ENCODE measurements at places on chromosomes 2 and 18.

DNA sequence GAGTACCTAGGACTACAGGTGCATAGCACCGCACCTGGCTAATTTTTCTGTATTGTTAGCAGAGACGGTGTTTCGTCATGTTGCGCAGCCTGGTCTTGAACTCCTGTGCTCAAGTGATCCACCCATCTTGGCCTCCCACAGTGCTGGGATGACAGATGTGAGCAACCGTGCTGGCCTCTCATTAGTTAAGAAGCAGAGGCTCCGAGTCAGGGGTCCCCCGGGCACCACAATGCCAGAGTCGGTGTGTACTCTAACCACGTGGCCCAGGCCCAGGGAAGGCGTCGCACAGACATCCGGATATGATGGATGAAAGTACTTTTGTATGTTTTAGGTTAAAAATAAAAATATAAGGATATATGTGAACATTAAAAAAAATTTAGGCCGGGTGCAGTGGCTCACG, 28.3 kb upstream of the HPCAL1 start:
- DNase-seq: no peak

GRCh38 chr2:74513605-74514367, 464 bp upstream of the TLX2 start:
- no peak for DNase-seq

GRCh38 chr2:86123328-86123925, 17.4 kb downstream of the PTCD3 start:
- no peak for DNase-seq

DNA sequence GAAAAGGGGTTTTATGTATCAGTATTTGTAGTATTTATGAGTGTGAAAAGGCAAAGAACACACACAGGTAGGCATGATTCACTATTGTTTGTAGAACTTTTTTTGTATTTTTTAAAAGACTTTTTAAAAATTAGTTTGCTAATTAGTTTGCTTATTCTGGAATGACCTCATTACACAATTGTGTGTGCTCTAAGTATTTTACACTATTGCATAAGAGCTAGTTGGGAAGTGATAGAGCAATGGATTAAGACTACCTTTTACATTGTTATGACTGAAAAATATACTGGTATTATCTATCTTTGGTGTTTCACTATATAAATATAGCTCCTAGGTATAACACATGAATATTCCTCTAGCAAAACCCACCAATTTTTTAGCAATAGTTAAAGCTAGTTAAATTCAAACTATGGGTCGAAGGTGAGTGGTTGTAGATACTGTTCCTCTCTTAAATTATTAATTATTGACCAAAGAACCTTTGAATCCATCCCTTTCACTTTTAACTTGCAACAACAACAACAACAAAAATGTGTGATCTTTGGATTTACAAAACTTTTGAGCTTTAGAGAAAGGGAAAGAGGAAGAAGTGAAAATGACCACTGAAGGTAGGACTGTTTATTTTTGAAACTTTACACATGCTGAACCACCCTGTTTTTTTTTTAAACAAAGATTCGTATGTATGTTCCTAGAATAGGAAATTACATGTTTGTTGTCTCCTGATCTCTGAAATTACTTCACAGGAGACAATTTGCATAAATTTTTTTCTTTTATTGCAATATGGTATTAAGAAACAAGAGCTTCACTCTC, 18.7 kb downstream of the ITPRID2 start:
- no peak for DNase-seq

GRCh38 chr2:229235131-229235914, 35.8 kb downstream of the PID1 start:
- DNase-seq: no peak

Data from sciatic nerve (tissue), 2 donors.